ENCODE measurements at places on chromosomes 6 and 20.

DNA sequence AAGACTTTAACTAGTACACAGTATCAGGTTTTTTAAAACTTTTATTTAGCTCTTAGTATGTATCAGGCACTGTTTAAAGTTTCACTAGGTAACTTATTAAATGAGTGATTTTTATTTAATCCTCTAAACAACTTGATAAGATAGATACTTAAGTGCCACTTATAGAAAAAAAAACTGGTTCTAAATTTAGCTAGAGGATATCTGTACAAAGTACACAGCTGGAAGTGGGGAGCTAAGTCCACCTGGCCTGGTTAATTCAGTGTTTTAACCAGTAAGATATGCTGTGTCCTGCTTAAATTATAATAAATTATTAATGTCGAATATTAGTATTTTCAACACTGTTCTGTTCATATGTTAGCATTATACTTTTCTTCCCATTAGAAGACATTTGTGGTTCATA is 37.5 kb downstream of the SYCP2 start:
- DNase-seq, result no peak

DNA sequence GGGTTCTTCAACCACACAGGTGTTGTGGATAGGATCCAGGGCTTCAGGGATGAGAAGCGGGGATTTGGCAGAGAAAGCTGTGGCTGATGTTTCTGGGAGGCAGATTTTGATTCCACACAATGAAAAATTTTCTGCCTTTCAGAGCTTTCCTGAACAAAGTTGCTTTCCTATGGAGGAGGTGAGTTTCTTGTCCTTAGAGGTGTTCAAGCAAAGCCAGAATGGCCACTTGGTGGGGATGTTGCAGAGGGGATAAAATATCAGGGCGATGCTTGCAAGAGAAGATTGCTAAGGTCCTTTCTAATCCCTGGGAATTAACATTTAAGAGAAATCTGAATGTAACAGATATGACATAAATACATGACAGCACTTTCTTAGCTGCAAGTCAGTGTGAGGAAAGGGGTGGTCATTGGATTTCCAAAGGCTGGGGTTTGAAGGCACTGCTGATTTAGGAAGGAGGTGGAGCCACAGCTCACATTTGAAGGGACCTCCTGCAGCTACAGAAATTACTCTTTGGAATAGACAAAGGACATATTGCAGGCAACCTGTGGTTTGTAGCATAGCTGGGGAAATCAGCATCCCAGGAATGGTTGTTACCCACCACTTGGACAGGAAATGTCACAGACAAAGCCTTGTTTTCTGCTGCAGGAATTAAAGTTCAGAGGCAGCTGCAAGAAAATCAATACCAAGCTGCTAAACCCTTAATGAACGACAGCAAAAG is 271.1 kb upstream of the CHD6 start:
- DNase-seq, result no peak

GRCh38 chr6:155450240-155450581 is 5.4 kb downstream of the NOX3 start:
- no peak for DNase-seq

GRCh38 chr6:101125380-101125971 is 244.3 kb upstream of the ASCC3 start:
- no peak for DNase-seq

- no peak for DNase-seq
Measured at GRCh38 chr6:22904431-22904830, 335.1 kb downstream of the HDGFL1 start.

DNA sequence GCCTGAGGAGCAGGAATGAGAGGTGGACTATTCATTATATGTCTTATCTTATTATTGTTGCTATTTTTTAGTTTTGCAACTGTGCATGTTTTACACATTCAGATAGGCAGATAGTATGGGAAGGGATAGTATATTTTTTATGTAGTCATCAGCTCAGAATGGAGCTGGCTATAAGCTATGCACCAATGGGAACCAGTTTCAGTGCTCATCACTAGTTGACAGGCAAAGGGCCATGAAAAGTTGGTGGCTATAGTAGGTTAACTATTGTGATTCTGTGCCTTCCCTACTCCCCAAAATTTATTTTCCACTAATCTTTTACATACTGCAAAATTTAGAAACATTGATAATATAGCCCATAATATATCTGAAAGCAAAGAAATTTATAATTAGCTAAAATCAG is 5.3 kb upstream of the UBD start:
- no peak for DNase-seq

GRCh38 chr6:158596861-158597260 is 37.0 kb downstream of the TMEM181 start:
- no peak for DNase-seq

DNA sequence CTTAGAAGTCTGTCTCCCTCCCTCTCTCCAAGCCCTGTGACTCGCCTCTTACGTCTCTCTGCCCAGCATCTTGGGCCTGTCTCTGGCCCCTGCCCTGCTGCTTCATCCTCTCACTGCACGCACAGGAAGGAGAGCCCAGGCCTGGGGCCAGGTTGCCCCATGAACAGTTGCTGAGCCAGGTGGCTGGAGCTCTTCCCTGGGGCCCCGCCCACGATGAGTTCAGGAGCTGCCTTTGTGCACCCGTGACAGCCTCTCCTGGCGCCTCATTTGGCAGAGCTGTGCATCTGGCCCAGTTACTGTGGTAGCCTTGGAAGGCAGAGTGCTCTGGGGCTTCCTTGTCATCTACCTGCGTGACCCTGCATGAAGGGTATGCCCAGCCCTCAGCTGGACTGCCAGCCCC is 44.5 kb downstream of the SLC52A3 start:
- DNase-seq, result no peak

DNA sequence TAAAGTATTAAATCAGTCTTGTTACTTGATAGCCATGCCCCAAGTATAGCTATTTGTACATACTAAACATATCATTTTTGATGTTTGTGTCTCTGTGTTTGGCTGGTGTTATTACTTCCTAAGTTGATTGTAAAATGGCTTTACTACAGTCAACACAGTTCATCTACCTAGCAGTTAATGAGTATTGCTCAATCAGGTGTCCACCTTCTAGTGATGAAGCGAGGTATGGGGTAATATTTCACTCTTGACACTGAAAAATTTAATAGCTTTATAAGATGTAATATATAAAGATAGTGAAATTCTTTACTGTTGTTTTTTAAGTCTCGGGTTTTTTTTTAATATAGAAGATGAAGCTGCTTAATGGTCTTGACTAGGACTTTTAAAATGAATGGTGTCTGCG is 18.9 kb downstream of the TMEM14A start:
- DNase-seq, result no peak

GRCh38 chr6:45378334-45378926 is 696 bp upstream of the SUPT3H start:
- peak; percentile 3 for DNase-seq
